Hematopoietic multipotent progenitor cell treated with erythropoietin and hydrocortisone succinate and interleukin-3 and kit ligand, for 6 days (in vitro differentiated cells): ENCODE measurements at places on chromosomes 6 and 20.

DNA sequence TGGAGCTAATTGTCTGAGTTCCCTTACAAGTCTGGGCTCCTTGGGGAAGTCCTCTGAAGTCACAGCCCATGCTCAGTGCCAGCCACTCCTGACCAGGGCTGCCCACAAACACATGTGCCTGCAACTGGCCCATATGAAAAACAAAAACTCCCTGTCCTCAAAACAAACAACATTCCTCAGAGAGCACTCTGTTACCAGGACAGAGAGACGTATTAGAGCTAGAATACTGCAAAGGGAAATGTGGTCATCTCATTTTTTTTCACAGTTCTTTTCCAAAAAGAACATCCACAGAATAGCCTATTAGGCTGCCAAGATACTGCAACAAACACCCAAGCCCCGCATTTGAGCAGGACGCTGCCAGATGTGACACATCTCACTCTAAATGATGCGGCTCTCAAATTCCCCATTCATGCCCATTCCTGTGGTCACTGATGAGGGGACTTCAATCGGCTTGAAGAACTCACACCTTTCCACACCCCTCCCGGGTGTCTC lies 71.1 kb downstream of the SLC22A23 start:
- no peak for DNase-seq

- DNase-seq: no peak
Observed at GRCh38 chr20:32918751-32919150, 60.0 kb downstream of the EFCAB8 start.

GRCh38 chr20:49659056-49659455 lies 54.6 kb downstream of the B4GALT5 start:
- no peak for DNase-seq

DNA sequence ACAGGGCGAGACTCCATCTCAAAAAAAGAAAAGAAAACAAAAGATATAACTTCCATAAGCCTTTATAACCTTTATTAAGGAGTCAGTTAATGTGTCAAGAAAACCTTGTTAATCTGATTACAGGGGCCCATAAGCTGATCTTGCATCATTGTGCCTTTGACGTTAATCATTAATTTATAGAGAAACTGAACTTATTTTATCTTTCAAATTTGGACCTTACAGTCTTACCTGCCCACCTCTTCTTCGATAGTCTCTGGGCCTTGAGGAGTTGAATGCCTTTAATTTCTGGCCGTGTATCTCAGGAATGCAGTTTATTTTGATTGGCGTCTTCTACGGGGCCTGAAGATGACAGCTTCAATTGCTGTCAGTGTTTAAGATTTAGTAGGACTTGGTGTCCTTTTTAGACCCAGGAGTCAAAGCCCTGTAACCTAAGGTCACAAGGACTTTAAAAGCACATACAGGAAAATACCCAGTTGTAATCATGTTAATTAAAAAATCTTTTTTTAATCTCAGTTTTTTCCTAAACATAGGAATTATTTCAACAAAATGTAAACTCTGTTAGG lies 5.8 kb downstream of the ACOT13 start:
- no peak for DNase-seq

- DNase-seq: no peak
Observed at GRCh38 chr6:120614723-120615122, 719.6 kb downstream of the TBC1D32 start.

GRCh38 chr6:140475086-140475485 lies 1100.6 kb upstream of the CITED2 start:
- no peak for DNase-seq

DNA sequence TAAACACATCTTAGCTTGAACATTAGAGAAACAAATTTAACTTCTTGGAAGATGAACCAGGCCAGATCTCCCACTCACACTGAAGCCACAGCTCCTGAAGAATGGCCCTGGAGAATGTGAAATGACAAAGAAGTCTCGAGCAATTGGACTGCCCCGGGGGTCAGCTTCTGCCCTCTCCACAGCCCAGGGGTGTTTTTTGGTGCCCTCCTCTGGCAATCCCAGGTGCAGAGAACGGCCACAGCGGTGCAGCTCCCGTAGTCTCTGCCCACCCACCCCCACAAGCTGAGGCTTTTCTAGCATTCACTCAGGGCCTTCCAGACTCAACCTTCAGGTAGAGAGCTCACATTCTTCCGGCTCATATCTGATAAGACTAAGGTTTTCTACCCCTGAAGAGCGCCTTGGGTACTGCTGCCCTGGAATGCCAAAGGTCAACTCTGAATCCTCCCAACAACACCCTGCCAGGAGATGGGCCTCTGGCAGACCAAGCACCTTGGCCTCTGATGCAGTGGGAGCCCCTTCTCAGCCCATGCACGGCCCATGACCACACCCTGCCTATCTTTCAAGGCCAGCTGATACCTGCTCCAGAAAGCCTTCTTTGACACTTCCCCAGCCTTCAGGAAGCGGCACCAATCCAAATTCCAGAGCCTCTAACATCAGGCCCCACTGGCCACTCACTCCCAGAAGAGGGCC lies 208.3 kb downstream of the SYNDIG1 start:
- no peak for DNase-seq

GRCh38 chr6:105449756-105450390 lies 47.0 kb upstream of the PREP start:
- DNase-seq: no peak

GRCh38 chr20:31691646-31692275 lies 30.9 kb downstream of the BCL2L1 start:
- DNase-seq: peak; percentile 58
